Neural progenitor cell (in vitro differentiated cells): ENCODE measurements at places on chromosomes 3 and 15. TPM values are rescaled to one million over a fixed set of nuclear protein-coding genes. Genes with fewer than 3 reads are reported as not detected.

DNA sequence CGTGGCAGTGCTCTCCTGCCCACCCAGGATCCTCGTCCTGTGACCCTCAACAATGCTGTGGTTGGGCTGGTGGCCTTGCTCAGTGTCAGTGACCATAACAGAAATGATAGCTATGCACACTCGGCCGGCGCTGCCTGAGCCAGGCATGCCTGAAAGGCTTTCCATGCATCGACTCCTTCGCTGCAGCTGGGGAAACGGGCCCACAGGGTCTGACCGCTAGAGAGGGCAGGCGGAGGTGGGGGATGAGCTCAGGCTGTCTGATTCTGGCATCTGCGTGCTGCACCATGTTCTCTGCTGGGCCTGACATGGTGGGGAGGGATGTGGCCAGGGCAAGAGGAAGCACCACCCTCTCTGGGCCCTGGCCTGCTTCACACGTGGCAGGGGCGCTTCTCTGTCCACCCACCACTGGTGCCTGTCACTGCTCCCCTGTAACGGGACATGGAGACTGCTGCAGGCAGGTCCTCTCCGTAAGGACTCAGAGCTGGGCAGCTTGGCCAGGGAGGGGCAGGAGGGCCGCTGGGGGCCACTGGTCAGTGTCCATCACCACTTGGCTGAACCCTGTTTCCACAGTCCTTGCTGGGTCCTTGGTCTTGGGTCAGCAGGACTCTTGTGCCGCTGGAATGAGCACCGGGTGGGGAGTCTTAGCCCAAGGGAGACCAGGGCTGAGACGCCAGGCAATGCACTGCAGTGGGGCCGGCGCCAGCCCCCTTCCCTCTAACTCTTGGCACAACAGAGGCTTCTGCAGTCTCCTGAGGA, 64.1 kb upstream of the RPL32 start:
- DNase-seq: no peak

GRCh38 chr3:14371573-14372474, 30.6 kb upstream of the SLC6A6 start:
- no peak for DNase-seq

- no peak for DNase-seq
Observed at GRCh38 chr3:18558507-18558906, 133.4 kb upstream of the SATB1 start.

- no peak for DNase-seq
Observed at GRCh38 chr3:18481946-18482548, 56.9 kb upstream of the SATB1 start.

DNA sequence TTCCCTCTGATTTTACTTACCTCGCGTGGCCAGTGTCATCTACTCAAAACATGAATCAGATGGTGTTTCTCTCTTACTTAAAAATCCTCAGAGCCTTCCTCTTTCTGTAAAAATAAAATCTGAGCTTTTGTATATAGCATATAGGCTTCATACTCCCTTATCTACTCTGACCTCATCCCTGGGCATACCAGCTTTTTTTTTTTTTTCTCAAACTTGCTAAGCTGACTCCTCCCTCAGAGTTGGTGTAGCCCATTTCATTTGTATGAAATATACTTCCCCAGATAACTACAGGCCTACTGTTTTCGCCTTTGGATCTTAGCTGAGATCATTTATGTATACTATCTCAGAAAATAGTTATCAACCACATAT, 648.9 kb upstream of the ALCAM start:
- DNase-seq: no peak

- no peak for DNase-seq
Observed at GRCh38 chr3:46477145-46477544, 12.4 kb upstream of the LTF start.

DNA sequence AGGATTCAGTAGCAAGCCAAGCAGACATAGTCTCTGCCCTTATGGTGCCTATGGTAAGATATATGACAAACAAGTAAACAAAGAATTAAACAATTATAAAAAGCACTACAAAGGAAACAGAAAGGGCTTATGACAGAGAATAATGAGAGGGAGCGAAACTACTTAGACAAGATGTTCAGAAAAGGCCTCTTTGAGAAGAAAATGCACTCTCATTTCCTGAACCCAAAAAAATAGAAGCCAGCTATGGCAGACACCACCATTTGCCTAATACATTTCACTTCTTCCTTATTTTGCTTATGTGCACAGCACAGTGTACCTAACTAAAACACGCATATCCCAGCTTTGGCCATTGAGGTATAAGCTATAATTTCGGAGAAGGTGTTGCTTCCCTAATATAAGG, 465.5 kb upstream of the PPP2R3A start:
- DNase-seq: no peak

DNA sequence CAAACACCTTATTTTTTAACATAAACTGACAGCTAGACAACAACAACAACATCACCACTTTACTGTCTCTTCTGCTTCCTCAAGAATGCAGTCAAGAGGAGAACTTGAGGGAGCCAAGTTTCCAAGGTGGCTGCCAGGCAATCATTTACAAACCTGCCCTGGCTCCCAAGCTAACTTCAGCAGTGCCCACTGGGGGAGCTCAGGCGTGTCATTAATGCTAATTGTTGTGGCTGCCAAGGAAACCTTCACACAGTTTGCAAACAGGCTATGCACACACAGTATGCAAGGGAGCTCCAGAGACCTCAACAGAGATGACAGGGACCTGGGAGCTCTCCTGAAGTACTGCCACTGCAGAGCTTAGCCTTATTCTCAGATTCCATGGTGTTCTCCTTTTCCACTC, 2.1 kb downstream of the DZIP1L start:
- peak; percentile 40 for DNase-seq

DNA sequence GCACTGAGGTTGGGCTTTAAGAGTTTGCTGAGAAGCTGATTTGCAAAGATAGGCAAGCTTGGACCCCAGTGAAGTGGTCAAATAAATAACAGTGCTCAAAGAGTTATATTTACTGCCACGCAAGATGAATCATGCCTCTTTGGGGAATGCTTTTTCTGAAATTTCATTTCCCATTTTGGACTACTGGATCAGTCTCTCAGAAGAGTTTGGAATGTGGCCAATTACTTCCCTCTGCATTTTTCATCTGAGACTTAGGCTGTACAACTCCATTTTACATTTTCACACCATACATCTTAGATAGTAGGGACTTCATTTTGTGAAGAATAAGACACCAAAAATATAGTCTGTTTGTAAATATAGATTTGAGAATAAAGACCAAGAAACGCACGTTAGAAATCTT, 419.7 kb downstream of the FGF12 start:
- DNase-seq: no peak

- no peak for DNase-seq
Observed at GRCh38 chr3:78825118-78825857, 942.5 kb downstream of the ROBO1 start.

DNA sequence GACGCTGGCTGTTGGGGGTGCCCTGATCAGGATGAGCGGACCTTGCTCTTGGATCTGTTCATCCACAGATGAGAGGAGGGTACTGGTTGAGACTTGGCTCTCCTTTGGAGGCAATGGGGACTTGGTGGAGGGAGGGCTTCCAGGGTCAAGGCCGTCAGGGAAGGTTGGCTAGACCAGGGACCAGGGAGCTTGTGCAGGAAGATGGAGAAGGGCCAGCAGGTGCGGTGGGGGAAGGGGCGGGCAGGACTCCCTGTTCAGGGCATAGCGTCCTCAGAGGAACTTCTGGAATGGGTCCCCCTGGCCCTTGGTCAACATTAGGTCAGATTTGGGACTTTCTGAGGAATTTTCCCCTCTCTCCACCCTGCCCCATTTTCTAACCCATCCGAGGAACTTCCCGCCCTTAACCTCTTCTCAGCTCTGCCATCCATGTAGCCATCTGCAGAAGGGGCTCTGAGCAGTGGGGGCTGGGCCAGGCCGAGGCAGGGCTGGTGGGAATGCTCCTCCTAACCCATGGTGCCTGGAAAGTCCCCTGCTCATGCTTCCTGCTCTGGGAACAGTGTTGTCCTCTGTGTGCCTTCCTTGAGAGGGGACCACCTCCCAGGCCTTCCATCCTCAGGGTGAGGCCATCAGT, 11.5 kb downstream of the SNX33 start:
- no peak for DNase-seq

DNA sequence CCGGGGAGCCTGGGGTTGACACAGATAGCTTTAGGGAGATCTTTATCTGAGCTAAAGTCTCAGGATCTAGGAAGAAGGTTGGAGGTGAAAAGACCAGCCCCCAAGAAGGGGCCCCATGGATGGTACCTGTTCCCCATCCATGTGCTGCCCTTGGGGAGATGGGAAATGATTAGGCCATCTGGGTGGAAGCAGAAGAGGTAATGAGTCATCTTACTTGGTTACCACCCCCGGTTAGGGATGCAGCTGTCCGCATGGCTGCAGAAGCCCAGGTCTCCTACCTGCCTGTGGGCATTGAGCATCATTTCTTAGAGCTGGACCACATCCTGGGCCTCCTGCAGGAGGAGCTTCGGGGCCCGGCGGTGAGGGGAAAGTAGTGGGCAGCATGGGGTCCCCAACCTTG, 3.1 kb upstream of the CPLX3 start:
- no peak for DNase-seq

DNA sequence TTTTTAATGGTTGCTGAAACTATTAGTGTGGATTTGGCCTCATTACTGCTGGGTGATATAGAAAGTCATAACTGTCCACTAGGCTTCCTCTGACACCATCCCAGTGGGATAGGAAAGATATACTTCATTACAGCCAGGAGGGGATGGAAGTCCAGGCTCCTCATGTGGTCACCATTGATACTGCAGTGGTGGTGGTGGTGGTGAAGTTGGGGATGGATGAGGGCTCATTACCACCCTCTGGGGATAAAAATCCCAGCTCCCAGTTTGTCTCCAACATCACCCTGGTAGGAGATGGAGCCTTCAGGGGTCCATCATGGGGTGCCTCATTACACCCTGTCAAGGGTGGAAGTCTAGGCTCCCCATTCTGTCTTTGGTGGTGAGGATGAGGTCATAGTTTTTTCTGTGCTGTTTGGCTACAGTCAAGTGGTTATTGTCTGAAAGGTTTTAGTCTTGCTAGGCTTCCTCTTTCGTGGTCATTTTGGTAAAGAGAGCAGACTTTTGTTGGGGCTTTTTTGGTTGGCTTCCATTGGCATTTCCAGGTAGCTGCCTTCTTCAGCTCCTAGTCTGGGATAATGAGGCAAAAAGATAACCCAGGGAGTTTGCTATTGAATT, 30.1 kb upstream of the FILIP1L start:
- DNase-seq: no peak

DNA sequence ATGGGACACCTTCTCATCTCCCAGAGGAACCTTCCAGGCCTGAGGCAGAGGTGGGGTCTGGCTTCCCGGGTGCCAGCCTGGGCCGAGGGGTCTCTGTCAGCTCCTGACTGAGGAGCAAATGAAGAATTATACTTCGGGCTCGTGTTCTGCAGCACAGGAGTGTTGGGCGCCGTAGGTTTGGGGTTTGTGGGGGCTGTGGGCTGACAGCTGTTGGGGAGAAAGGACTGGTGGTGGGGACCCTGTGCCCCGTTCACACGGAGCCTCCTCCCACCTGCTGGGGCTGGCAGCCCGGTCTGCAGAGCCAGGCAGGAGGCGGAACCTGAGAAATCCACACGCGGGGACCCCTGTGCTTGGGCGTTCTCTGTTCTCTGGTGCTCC, 59.7 kb downstream of the ADAMTS7 start:
- no peak for DNase-seq

GRCh38 chr3:172280406-172281051, 167.7 kb downstream of the GHSR start:
- no peak for DNase-seq

DNA sequence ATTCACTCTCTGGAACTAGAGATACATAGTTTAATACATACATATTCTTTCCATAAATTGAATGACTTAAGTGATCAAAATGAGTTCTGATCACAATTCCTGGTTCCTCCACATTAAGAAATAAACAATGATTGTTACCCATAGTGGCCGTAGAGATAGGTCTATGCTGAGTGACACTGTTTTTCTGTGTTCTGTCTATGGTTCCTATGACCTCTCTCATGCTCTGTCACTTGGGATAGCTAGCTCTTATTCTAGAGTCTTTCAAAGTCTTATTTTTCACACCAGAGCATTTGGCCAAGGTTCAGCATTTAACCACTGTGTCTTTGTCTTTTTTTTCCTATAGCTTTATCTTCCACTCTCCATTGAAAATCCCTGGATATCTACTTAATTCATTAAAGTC, 132.4 kb downstream of the GOLGA6L6 start:
- no peak for DNase-seq

GRCh38 chr15:91930092-91930491, 76.6 kb downstream of the SLCO3A1 start:
- DNase-seq: no peak

GRCh38 chr3:8888301-8888915, 74.9 kb downstream of the RAD18 start:
- DNase-seq: no peak

CLDN18 gene
- total RNA-seq: not detected in 2 replicates
